LHCN-M2 (cell line): ENCODE measurements at places on chromosomes 12 and 14.

- DNase-seq: peak; percentile 46
Observed at GRCh38 chr12:103571286-103571685, 15.8 kb upstream of the STAB2 start.

GRCh38 chr14:61761557-61761956 lies 663 bp upstream of the SNAPC1 start:
- no peak for DNase-seq

DNA sequence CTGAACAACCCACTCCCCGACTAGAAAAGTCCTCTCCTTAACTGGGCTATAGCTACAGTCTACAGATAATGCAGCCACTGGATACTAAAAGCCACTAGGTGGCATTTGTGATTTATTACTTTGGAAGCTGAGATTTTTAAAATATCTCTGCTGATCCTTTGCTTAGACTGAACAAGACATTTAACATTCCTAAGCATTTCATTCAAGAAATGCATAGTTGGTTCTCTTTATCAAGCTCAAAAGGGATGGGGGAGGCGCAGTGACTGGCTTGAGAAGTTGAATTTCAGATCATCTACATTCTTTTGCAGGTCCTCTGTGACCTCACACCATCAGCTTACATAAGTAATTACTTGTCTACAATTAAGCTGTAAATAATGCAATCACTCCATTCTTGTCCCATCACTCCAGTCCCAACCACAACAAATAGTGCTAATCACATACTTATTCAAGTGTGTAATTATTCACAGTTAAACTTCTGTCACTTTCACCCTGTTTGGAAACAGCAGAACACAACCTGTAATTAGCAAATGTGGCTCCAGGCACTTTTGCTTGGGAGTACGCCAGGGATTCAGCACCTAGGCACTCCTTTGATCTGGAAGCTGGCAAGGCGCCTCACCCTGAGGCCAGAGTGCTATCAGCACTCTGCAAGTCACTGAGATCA lies 203.6 kb downstream of the NOVA1 start:
- DNase-seq: no peak

GRCh38 chr12:132550014-132550802 lies 60.2 kb downstream of the LRCOL1 start:
- no peak for DNase-seq

DNA sequence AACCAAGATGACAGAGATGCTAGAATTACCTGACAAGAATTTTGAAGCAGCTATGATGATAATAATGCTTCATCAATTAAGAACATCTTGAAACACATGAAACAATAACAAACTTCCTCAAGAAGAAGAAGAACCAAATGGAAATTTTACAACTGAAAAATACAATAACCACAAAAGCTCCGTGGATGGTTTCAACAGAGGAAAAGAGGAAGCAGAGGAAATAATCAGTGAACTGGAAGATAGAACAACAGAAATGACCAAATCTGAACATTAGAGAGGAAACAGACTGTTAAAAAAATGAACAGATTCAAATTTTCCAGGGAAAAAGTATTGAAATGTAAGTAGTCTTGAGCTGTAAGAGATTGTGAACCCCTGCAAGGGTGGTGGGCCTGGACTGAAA lies 62.8 kb upstream of the SLC35F4 start:
- no peak for DNase-seq

DNA sequence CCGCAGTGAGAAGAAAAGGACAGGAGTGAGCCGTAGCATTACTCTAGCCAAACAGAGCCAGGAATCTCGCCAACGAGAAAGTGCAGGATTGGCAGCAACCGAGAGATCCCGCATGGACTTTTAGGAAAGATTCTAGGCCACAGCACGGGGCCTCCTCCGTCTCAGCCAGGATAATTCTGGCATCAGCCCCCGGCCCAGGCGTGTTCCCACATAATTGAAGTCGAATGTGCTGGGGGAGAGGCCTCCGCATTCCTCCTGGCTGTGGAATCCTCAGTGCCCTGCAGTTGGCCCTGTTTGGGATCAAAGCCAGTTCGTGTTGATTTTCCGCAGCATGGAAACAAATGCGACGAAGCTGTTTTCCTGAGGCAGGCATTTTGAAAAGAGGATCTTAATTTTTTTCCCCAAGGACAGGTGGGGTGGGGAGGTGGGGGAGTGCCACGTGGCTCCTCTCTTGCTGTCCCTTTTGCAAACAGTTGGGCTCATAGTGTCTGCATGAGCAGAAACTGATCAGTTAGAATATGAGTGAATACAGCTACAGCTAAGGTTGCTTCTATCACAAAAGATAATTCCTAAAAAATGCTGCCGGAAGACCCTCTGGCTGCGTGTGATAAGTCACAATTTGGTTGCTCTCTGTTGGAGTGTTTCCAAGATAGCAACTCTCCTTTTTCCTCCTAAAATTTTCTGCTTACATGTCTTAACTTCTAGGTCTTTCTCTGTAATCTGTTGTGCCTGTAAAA lies 37.3 kb upstream of the ATXN2 start:
- peak; percentile 9 for DNase-seq

DNA sequence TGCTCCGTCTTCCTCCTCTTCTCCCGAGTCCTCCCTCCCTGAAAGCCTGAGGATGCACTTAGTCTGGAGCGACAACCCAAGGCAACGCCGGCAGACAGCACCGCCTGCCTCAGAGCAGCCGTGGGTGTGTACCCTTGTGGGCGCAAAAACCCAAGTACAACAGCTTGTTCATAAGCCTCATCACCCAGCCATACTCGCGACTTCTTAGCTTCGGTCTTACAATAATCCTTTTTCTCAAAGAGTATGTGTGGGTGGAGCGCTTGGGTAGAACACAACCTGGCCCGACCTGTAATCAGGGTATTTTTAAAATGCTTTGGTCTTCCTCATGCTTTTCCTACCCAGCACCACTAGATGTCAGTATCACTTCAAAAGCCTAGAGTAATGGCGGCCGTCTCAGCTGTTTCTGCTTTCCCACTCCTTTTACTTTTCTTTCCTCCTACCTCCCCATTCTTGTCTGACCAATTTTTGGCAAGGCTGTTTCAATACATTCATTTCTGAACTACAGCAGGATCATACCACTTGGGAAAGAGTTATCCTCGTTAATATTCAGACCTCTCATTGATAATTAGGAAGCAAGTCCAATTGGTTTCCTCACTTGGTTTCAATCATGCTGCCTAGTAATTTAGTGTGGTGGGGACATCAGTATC lies 198.9 kb downstream of the EPS8 start:
- DNase-seq: peak; percentile 74

GRCh38 chr12:114655934-114656749 lies 27.8 kb downstream of the TBX3 start:
- peak; percentile 88 for DNase-seq

DNA sequence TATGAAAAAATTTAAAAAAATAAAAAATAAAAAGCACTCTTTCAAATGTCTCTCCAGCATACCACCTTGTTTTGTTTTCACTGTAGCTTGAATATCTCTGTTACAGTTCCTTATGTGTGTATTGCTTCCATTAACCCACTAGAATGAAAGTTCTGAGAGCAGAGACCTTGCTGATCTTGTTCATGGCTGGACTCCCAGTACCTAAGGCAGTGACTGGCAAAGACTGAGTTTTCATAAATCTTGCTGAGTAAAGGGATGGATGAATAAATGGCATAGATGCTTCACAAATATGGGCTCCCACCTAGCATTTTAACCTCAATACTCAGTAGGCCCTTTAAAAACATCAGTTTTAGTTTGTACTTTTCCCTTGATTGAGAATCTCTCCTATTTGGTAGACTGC lies 915.9 kb downstream of the DIO2 start:
- DNase-seq: no peak

DNA sequence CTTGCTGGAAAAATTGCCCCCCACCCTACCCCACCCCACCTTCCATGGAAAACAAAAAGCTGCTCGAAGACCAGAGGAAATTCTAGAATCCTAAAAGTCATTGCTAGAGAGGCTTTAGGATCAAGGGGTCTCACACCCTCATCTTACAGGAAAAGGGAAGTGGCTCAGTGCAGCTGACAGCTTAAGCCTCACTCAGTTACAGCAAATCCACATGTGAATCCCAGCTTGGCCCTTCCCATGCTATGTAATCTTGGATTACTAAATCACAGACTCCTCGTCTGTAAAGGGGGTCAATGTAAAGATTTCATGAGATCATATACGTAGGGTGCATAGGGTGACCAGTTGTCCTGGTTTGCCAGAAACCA lies 25.9 kb downstream of the CMKLR1 start:
- DNase-seq: no peak

GRCh38 chr12:65248656-65249633 lies 29.5 kb upstream of the MSRB3 start:
- no peak for DNase-seq

DNA sequence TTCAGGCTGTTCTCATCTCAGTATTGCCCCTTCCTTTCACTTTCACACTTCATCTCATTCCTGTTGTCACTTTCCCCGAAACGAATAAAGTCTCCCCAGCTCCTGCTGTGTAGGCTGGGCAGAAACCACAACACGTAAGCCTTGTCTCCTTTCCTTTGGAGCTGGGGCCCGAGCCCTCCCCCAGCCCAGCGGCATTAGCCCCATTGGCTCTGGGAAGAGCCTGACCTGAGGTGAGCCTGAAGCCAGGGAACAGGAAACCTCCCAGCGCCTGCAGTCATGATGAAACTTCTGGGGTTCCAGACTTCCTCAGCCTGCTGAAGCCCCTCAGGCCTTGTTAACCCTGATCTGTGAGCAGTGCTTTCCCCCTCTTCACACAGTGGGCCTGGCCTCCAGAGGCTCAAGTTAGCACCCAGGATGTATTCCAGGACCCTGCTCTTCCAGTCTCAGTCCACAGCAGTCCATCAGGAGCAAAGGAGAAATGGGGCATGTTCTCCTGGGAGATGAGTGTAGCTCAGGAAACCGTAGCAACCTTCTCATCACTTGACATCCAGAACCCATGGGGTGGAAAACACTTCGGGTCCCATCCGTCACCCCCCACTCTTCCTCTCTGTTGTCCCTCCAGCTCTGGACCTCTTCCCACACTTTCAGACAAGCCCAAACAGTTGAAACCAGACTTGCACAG lies 21.8 kb downstream of the VASH1 start:
- no peak for DNase-seq

GRCh38 chr12:24707334-24707733 lies 241.6 kb downstream of the BCAT1 start:
- DNase-seq: no peak

DNA sequence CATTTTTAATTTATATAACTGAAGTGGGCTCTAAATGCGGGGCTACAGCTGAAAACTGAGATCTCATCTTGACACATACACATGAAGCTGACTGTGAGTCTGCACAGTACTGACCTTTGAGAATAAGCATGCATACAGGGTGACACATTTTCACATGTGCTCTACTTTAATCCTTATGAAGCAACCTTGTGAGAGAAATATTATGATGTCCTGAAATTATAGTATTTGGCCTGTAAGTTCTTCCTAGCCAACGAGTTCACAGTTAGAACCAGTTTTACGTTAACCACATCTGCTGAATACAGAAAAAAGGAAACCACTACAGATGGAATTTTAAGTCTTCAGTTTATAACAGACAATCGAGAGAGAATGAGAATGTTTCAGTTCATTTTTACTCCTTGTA lies 70.3 kb downstream of the SPPL3 start:
- peak; percentile 44 for DNase-seq

DNA sequence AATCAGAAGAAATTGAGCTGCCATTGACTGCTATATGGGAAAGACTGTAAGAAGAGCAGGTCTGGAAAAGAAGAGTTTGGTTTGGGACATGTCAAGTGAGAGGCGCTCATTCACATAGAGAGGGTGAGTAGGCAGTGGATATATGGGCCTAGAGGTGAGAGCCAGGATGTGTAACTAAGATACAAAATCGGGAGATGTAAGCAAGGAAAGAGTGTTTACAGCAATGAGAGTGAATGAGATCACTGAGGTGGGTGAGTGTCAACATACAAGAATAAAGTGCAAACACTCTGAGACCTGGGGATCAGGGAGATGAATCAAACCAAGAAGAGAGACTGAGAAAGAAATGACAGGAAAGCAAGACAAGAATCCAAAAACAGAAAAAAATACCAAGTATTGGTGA lies 58.0 kb upstream of the RTRAF start:
- DNase-seq: no peak

DNA sequence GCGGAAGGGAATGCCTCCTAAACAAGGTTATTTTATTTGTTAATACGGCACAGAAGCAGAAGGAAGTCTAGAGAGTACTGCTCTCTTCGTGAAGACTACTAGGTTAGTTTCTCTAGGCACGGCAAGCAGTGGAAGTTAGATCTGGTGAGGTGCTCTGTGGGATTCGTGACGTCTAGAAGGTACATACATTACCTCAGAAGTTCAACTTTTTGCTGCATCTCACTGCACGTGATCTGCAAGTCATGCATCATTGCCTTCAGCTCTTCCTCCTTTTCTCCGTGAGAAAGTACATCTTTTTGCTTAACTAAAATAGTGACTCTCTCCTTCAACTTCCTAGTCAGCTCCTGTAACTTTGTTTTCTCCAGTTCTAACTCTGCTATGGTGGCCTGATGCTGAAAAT lies 74.7 kb downstream of the NIN start:
- DNase-seq: no peak

- DNase-seq: no peak
Observed at GRCh38 chr14:49907186-49907585, 14.3 kb downstream of the ARF6 start.

DNA sequence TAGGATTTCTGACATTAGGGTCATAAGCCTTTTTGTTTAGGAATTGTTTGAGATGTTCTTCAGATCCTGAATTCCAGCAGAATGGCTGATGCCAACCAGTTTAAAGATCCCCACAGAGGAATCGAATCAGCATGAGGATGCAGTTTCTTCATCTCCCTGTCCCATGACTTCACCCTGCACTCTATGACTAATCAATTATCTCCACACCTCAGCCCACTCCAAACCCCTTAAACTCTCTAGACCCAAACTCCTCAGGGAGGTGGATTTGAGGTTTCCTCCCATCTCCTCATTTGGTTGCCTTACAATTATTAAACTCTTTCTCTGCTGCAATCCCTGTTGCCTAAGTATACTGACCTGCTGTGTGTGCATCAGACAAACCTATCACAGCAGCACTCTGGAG lies 86.5 kb upstream of the CRY1 start:
- no peak for DNase-seq

DNA sequence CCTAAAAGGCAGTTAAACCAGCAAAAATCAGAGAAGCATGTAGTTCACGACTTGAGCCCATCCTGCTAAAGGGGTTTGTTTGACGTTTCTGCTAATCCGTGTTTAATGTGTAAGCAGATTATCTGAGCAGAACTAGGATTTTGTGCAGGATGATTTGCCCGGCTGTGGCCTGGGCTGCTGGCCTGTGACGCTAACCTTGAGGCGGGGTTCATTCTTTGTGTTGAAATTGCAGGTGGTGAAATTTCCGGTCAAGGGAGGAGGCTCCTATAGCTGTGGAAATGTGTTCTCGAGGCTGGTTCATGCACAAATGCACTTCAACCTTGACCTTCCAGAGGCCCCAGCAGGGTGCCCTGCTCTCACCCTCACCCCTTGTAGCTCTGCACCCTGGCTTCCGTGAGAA lies 63.7 kb downstream of the SLC24A4 start:
- no peak for DNase-seq
